Trophoblast cell (in vitro differentiated cells and primary cell): ENCODE measurements at places on chromosomes 2 and 18.

- no peak overlapping the region for H3K27ac ChIP-seq
- H3K4me1 ChIP-seq, result no peaks in the 10 kb centered on the region
- no peaks in the 10 kb centered on the region for H3K27me3 ChIP-seq
- H3K36me3 ChIP-seq, result no peaks in the 10 kb centered on the region
- DNase-seq, result peak; percentile 25
Observed at GRCh38 chr2:76953733-76954347, 568.3 kb downstream of the LRRTM4 start.

DNA sequence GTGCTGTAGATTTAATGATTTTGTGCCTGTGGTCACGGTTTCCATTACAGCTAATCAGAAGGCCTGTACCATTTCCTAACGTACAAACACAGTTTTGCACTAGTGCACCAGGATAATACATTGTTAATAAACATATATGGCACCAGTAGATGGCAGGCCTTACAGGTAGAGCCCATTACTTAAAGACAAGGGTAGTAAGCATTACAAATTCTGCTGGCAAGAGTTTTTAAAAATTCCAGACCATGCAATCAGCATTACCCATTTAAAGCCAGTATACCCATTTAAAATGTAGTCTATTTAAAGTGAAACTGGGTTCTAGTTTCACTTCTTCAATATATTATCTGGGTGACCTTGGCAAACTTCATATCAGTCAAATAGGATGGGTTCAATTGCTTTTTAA lies 224.2 kb downstream of the NUP35 start:
- H3K36me3 ChIP-seq, result no peaks in the 10 kb centered on the region
- H3K27me3 ChIP-seq, result no peaks in the 10 kb centered on the region
- H3K27ac ChIP-seq, result no peak overlapping the region
- no peak overlapping the region for H3K4me3 ChIP-seq
- DNase-seq, result peak; percentile 11

DNA sequence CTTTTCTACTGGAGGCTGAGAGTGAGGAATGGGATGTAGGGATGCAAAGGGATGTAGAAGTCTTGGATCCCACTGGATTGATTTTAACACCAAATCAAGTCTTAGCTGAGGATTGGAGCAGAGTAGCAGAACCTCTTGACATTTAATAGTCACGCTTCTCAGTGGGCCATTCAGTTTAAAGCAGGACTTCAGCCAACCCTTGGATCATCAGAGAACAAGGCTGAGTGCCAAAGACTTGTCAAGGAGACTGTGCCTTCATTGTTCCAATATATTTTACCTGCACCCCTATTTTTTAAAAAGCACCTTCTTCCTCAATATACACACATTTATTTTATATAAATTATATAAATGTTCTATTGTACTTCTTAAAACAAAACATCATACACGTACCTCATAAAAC lies 242.4 kb upstream of the ST6GAL2 start:
- H3K36me3 ChIP-seq, result no peaks in the 10 kb centered on the region
- no peaks in the 10 kb centered on the region for H3K4me1 ChIP-seq
- H3K27ac ChIP-seq, result no peak overlapping the region
- no peaks in the 10 kb centered on the region for H3K27me3 ChIP-seq
- H3K4me3 ChIP-seq, result no peak overlapping the region

- H3K4me3 ChIP-seq, result no peak overlapping the region
- no peaks in the 10 kb centered on the region for H3K4me1 ChIP-seq
- H3K36me3 ChIP-seq, result no peaks in the 10 kb centered on the region
- H3K27me3 ChIP-seq, result no peaks in the 10 kb centered on the region
- DNase-seq, result no peak
Observed at GRCh38 chr2:65675350-65675749, 243.0 kb upstream of the SPRED2 start.
